ENCODE measurements at places on chromosomes 6 and 20. TPM values are rescaled to one million over a fixed set of nuclear protein-coding genes. Genes with fewer than 3 reads are reported as not detected.

GRCh38 chr6:20712011-20712410, 177.8 kb downstream of the CDKAL1 start:
- no peak for DNase-seq

HLA-DRB5 gene
- total RNA-seq: 14.3 TPM

GRCh38 chr20:47377122-47377722, 20.7 kb upstream of the ZMYND8 start:
- no peak for DNase-seq

- DNase-seq: no peak
Measured at GRCh38 chr20:36951979-36952738, 651 bp upstream of the SAMHD1 start.

CABLES2 gene
- 12.0 TPM for total RNA-seq

DNA sequence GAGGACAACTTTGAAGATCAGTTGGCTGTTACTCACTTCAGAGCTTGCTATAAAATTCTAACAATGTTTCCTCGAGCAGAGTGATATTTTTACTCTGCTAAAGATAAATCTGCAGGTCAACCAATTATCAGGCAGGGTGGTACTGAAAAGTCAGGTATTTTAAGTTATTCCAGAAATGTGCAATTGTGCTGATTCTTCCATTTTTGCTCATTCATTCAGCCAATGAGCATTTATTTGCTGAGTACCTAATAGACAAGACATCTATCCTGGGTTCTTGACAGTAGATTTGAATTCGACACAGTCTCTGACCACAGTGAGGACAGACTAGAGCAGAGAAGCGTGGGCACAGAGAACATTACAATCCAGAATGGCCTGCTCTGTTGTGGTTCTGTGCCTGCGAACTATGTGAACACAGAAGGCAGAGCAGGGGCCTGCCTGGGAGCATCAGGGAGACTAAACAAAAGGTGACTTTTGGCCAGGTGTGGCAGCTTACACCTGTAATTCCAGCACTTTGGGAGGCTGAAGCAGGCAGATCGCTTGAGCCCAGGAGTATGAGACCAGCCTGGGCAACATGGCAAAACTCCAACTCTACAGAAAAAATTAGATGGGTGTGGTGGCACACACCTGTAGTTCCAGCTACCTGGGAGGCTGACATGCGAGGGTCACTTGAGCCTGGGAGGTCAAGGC, 14.8 kb downstream of the TPMT start:
- no peak for DNase-seq

FUT9 gene
- total RNA-seq: not detected

SLC22A16 gene
- not detected for total RNA-seq

DNA sequence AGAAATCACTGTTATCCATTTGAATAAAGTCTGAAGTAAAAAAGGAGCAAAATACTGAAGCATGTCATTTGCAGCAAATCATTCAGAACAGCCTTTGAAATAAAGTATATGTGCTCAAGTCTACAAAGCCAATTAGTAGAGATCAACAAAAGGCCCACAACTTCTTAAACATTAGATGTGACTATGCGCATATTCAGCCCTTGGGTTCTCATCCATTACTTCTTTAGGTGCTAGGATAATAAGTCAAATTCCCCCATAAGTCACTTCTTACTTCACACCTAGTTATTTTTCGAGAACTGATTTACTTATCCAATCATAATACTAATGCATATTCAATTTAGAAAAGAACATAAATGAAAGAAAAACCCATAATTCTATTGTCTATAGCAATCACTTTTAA, 31.0 kb downstream of the PHIP start:
- no peak for DNase-seq

GRCh38 chr6:134295953-134296553, 21.9 kb downstream of the SGK1 start:
- DNase-seq: no peak

RIMS1 gene
- total RNA-seq: 0.93 TPM

DNA sequence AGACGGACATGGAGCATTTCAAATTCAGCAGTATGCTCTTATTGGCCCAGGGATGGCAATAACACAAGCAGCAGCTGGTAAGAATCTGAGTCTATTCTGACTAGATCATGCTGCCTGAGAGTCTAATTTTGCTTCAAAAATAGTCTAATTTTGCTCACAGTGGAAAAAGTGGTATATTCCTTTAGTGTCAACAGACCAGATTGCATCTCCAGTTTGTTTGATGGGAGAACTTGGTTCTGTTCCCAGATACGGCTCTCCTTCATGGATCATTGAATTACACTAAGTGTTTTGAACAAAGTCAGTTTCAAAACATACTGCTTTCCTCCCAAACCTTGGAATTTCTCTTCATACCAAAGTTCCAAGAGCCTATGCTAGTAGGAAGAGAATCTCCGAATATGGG, 586.1 kb downstream of the RNF144B start:
- DNase-seq: no peak

DNA sequence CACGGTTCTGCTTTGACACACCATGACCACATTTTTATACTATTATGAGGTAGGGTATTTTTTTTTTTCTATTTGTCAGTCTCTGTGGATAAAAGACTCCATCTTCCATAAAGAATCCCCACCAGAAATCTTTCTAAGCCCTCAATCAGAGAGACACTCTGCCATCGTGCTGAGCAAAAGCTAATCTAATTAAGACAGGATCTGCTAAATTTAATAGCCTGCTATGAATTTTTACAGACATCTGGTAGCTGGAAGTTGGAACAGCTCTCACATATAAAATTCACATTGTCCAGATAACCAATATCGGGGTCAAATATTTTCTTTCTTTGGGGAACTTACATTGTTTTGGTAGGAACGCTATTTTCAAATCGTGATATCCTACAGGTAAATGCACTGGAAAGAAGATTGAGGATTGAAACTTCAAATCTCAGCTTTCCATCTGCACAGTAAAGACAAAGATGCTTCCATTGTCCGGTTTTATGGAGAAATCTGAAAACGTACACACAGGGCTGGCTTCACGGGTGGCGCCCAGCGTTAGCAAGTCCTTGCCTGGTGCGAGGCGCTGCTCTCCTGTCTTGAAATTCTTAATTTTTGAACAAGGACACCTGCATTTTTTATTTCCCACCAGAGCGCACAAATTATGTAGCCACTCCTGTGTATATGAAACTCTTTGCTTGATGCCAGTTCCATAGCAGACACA, 573.8 kb upstream of the NOX3 start:
- no peak for DNase-seq

DNA sequence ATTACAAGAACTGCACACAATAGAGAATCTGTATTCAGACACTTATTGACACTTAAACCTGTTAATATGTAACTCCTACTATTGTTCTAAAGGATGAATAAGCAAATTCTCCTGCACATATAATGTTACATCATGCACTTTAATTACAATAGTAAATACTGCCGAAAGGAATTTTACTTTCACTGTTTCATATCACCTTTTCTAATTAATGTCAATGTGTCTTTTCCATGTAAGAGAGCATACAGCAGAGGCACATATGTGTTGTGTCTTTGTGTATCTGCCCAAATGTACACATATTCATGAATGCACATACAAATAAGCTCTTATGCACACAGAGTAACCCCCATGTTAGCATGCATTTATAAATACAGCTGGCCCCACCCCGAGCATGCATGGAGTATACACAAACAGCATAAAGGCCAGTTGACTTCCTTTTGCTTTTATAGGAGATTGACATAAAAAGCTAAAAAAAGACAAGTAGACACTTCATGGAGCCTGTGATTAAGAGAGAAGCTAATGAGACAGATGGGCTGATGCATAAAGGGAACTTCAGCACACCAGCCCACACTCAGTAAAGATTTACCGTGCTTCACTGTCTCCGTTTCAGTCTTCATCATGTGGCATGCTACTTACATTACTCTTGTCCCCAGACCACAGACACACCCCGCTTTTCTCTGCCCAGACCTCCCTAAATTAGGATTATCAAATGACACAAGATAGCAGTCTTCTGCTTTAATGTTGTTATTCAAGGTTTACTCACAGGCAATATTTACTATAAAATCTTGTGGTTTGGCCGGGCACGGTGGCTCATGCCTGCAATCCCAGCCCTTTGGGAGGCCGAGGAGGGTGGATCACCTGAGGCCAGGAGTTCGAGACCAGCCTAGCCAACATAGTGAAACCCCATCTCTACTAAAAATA, 184.6 kb downstream of the ATXN1 start:
- DNase-seq: no peak
